ENCODE measurements at places on chromosomes 12 and 14.
A peak's percentile ranks its signal among the peaks of the same experiment; 100 is the strongest.

GRCh38 chr14:63492391-63492790 lies 50.8 kb downstream of the PPP2R5E start:
- DNase-seq: peak; percentile 85

DNA sequence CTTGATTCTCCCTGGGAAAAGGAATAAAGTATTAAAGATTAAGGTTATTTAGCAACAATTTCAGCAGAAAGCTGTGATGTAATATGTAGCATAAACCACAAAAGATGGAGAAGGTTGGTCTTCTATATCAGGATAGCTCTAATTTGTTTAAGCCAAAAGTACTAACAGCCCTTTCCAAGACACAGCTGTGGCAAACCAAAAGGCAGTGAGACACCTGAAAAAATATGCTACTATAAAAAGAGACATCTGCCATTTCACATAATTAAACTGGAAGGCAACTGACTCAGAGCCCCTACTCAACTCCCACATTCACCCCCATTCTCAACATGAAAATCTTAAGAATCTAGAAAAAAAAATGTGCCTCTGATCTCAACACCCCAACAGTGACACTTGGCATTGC lies 390.2 kb upstream of the PRICKLE1 start:
- DNase-seq: no peak

DNA sequence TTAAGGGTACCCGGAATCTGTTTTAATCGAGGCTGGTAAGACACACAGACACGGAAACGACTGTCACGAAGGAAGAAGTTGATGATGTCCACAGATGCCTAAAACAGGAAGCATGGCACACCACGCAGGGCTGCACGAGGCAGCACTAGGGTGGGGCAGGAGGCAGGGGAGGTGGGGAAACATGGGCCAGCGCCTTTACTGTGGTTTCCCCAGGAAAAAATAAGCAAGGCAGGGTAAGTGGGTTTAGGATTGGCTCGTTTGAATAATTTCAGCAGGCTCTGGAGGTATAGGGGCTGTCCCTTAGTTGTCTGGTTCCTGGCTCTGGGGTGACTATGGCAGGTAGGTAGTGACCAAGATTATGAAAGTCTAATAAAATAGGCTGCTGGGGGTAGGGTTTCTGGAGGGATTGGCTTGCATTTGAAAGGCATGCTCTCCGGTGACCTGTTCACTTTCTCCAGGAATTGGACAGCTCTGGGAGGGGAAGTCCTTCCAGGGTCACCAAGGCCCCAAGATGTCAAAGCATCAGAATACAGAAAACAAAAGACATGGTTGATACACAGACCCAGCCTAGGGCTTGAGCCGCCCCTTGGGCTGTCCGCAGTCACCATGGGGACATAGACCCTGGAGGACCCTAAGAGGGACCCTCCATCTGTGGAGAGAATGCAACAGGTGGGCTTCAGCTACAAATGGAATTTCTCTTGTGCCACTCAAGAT lies 35.3 kb downstream of the MAP1LC3B2 start:
- DNase-seq: no peak

- DNase-seq: no peak
These were observed 340.9 kb downstream of the AACS start for GRCh38 chr12:125406131-125406530.

DNA sequence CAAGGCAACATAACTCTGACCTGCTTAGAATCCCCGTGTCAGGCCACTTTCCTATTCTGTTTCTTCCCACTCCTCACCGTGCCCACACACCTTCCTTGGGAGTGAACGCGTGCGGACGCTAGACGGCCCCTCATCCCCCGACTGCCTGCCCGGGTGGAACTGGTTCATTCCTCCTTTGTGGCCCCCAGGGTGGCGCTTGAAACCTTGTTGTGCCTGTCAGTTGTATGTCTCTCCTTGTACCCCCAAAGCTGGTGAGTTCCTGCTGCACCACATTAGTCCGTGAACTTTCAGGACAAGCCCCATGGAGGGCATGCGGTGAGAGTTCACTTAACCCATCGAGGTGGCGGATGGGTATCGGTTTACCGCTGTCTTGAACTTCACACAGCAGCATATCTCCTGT lies 46.7 kb downstream of the SSH1 start:
- DNase-seq: no peak

GRCh38 chr12:27012982-27013255 lies 1.3 kb downstream of the TM7SF3 start:
- no peak for DNase-seq

DNA sequence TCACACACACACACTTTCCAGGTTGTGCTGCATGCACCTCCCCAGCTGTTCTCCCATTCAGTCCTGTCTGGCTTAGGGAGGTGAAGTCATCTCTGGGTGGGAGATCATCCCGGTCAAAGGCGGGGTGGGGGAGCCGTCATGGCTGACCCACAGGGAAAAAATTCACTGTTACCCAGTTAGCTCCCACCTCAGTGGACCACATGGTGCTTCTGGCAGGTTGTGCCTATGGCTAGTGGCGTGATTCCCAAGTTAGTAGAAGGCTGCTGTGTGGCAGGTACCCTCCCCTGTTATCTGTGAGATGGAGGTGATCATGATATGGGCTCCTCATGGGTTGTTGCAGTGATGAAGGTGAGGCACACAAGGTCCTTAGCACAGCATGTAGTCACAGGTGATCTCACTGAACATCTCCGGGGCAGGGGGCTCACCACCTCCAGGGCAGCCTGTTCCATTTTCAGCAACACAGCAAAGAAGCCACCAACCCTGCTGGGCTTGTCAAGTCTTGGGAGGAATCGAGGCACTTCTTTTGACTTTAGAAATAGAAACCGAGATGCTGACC lies 154.9 kb upstream of the CCND2 start:
- no peak for DNase-seq

- peak; percentile 53 for DNase-seq
These were observed 39.8 kb downstream of the GRIN2B start for GRCh38 chr12:13941258-13942249.

DNA sequence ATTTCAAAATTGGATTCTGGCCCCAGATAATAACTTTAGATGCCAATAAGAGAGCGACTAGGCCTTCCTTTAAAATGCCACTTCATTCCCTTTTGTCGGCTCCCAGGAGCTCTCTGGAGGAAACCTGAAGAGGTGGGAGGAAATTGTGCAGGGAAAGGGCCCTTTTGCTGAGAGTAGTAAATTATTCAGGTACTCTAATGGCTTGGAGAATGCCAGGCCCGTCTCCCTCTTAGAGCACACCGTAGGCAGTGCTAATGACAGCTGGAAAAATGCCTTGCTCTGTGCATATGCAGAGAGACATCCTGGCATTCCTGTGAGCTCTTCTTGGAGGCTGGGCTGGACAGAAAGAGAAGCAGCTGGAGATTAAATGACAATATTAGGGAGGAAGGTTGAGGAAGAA lies 115.0 kb upstream of the RPH3A start:
- no peak for DNase-seq

- no peak for DNase-seq
These were observed 62.2 kb upstream of the CAPRIN2 start for GRCh38 chr12:30816742-30817465.

- no peak for DNase-seq
These were observed 210.1 kb upstream of the TBX3 start for GRCh38 chr12:114894076-114894475.

DNA sequence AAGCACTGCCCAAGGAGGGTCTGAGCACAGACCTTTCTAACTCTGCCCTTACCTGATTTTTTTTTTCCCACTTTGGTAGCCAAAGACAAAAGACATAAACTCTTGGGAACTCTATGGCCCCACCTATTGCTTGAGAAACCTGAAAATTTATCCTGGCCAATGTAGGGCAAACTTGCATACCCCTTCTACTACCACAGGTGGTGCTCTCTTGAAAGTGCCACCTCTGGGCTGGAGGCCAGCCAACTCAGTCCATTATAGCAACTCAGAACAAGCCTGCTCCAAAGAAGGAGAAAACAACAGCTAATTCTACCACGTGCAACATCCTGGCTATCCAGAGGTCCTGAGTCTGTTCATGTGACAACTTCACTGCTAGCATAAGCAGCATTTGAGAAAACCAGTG lies 55.7 kb upstream of the ABCD2 start:
- DNase-seq: no peak

GRCh38 chr12:130702966-130703732 lies 12.9 kb downstream of the RIMBP2 start:
- DNase-seq: peak; percentile 10

GRCh38 chr12:124517260-124518050 lies 50.0 kb downstream of the NCOR2 start:
- peak; percentile 96 for DNase-seq

DNA sequence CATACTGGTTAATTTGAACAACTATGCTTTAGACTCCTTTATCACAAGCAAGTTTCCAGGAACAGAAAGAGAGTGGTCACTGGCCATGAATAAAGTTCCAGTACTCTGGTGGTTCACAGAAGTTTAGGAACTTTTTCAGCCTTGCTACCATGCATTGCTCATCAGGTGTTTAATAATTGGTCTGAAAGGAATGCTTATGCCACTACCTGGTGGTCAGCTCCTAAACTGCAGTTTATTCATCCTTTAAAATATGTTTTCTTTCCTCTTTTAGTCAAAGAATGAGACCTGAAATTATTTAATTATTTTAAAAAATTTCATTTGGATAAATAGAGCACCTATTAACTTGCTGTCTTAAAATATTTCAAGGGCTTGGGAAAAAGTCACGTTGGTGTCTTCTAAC lies 260.1 kb upstream of the OR4E1 start:
- DNase-seq: no peak

DNA sequence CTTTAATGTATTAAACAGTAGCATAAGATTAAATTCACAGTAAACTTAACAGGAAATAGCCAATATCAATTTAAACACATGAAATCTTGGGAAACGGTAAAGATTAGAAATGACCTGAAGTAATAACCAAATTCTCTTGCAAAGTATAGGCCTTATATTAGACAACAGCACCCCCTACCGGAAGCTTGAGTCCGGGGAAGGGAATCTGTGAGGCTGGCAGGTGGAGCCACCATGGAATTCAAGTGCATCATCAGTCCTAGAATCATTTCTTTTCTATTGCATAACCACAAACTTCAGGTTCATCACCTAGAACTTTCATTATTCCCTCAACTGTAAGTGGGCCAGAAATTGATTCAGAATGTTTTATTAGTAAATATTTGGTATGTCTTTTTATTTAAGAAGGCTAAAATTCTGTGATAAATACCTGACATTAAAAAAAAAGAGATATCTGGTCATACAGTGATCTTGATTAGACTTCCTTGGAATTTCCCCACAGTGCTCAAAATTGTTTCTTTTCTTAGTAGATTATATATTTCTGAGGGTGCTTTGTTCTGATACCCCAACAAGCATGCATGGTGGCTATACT lies 48.6 kb downstream of the AP5M1 start:
- peak; percentile 80 for DNase-seq

- peak; percentile 91 for DNase-seq
These were observed 1.6 kb downstream of the KMT2D start for GRCh38 chr12:49059045-49059298.
